ENCODE measurements at places on chromosomes 7 and 10. TPM values are rescaled to one million over a fixed set of nuclear protein-coding genes. Genes with fewer than 3 reads are reported as not detected.

DNA sequence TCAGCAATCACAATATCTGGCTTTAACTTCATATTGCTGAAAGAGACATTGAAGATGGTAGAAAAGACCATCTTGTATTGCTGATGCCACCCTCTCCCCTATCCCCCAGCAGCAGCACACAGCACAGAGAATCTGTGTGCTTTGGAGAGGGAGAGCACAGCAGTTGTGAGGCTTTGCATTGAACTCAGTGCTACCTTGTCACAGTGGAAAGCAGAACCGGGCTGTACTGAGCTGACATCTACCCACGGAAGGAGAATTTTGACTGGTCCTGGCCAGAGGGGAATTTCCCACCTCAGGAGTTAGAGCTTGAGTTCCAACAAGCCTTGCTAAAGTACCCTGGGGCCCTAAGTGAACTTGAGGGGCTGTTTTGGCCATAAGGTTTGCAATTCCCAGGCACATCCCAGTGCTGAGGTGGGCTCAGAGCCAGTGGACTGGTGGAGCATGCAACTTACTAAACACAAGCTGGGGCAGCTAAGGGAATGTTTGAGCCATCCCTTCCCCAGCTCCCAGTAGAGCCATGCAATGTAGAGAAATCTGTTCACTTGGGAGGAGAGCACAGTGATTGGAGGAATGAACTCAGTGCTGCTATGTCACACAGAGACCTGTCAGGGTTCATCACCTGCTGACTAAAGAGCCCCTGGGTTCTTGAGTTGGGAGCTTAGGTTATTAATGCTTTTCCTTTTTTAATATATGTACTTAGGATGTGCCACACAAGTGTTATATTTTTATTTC is 62.1 kb downstream of the OR13A1 start:
- no peak for DNase-seq

DNA sequence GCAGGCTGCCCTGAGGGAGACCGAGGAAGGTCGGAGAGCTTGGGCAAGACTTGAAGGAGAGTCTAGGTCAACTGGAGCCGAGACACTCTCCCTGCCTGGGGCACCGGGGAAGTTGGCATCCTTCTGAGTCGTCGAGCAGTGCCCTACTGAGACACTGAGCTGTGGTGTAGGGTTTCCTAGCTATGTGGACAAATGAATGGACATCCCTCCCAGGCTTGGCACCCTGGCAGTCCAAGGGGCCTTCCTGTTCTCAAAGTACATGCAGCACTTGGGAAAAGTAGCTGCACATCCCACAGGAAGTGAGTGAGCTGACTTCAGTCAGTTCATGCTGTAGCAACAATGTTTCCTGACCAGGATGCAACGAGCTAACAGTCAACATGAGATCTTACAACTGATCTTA is 57.2 kb upstream of the INPP5A start:
- DNase-seq = no peak

GRCh38 chr10:103613616-103614015 is 120.1 kb downstream of the NEURL1 start:
- DNase-seq = peak; percentile 0

DNA sequence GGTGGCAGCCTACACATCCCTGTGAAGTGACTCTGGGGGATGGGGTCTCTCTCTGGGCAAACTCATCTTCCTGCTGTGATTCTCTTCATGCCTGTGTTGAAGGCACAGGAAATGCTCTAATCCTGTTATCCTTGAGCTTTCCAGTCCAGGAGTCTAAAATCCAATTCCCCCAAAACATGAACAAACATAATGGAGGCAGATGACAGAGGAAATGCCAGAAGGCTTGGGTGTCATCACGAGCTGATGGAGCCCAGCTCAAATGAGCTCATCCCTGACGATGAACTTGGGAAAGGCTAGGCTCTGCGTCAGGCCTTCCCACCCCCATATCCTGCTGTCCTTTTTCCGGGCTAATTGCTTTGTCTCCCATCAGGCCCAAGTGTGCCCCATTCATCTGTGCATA is 165.9 kb upstream of the PODXL start:
- no peak for DNase-seq

The CALN1 gene
- not detected for total RNA-seq

The KDM7A gene
- 8.9 TPM for total RNA-seq

The MNX1 gene
- not detected for total RNA-seq

DNA sequence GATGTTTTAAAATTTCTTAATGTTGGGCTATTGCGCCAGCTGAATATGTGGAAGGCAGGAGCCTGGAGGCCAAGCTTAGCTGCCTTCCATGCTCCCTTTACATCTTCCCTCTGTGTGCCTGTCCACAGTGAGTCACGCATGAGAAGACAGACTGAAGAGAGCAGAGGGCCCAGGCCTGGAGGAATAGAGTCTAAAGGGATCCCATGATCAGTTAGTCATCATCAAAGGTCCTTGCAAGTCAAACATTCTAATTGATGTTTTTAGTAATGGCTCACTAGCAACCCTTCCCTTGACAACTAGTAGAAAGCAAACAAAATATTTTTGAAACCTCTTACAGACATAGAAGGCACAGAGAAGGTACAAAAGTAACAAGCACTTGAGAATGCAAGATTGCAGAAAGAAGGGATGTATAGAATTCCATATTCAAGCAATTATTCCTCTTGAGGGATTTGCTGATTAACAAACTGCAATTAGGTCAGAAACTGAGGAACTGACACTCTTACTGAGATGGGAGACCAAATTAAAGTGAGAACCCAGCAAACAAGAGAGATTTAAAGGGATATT is 30.7 kb upstream of the APBB1IP start:
- no peak for DNase-seq

GRCh38 chr10:11074536-11075267 is 57.0 kb downstream of the CELF2 start:
- no peak for DNase-seq

GRCh38 chr10:50515420-50515819 is 108.3 kb downstream of the SGMS1 start:
- DNase-seq = no peak

DNA sequence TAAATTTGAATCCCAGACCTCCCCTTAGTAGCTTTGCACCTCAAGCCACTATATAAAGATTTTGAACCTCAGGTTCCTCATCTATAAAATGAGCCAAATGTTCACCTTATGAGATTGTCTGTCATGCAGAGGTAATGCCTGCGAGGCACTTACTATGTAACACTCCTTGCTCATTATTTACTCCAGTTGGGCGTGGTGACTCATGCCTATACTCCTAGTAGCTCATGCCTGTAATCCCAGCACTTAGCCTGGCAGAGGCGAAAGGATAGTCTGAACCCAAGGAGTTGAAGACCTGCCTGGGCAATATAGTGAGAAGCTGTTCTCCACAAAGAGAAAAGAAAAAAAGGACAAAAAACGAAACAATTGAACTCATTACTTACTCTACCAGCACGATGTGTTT is 82.2 kb downstream of the MDFIC start:
- no peak for DNase-seq

All from heart right ventricle (tissue), 16 donors.